GM12892 (cell line): ENCODE measurements at places on chromosomes 1 and 21.

- no peak for DNase-seq
These were observed 105.0 kb downstream of the FNBP1L start for GRCh38 chr1:93552741-93553455.

DNA sequence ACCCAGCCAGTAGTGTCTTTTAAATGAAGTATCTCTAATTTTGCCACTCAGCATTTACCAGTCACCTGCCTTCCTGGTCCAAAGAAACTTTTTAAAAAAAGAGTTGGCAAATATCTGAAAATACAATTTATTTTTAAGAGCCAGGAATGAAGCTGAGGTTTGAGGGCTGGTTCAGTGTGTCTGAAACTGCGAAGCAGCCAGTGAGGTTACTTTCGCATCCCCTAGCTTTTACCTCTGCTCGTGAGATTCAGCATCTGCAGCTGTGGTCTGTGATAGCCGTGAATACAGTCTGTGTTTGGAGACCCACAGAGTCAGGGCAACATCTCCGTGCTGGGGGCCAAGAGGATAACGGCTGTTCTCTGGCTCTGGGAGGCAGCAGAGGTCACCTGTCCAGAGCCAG, 21.3 kb upstream of the KCNAB2 start:
- no peak for DNase-seq

- no peak for DNase-seq
These were observed 142.5 kb upstream of the MAGI3 start for GRCh38 chr1:113247782-113248181.

DNA sequence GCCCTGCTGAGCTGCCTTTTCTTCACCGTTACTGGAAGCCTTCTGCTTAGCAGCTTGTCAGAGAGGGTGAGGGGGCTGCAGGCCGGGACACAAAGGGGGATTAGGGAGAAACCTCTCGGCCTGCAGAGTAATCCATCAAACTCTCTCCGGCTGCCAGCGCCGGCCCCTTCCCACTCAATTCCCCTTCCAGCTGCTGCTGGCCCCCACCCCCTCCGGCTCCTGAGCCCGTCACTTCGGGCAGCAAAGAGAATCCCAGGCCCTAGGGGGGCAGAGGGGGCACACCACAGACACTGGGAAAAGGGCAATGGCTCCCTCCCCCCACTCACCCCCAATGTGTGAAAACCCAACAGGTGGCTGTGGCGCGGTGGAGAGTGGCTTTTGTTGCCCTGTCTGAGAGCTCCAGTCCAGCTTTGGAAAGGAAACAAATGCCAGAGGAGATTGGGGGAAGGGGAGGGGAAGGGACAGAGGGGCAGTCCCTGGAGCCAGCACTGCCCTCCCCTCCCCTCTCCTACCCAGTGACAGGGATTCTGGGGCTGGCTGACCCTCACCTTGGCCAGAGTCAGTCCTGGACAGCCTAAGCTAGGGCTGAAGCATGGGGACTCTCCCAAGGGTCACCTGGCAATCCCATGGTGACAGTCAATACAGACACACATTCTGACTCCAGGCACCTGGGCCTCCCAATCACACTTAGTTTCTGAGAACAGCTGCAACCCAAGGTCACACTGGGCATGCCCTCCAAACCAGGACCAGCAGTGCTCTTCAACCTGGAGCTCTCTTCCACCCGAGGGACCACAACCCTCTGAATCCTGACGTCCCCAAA, 9.5 kb downstream of the SLC45A3 start:
- no peak for DNase-seq

- DNase-seq, result no peak
These were observed 55.0 kb downstream of the NFASC start for GRCh38 chr1:204925701-204926100.

DNA sequence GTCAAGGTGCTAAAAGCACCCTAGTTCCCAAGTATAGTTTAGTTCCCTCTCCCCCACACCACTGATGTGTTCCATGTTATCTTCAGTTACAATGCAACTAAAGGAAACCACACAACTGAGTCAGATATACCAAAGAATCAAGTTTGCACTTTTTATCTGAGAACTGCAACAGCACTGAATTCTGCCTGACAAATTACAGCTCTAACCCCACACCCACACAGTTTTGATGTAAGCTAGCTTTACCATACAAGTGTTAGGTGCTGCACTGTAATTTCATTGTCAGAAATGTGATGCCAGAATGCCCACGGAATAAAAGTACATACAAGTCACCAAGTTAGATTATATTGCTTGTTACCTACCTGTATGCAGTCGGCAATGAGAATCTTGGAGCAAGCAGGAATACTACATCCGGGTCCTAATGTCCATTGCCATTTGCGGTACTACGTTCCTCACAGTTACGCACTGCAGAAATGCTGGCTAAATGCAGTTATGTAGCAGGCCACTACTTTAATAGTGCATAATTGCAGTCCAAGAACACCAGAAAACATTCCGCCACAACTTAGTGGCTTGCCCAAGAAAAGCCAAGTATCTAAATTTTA, 12.1 kb downstream of the SFPQ start:
- DNase-seq, result no peak

- no peak for DNase-seq
These were observed 21.3 kb downstream of the PRDM15 start for GRCh38 chr21:41857771-41858300.

DNA sequence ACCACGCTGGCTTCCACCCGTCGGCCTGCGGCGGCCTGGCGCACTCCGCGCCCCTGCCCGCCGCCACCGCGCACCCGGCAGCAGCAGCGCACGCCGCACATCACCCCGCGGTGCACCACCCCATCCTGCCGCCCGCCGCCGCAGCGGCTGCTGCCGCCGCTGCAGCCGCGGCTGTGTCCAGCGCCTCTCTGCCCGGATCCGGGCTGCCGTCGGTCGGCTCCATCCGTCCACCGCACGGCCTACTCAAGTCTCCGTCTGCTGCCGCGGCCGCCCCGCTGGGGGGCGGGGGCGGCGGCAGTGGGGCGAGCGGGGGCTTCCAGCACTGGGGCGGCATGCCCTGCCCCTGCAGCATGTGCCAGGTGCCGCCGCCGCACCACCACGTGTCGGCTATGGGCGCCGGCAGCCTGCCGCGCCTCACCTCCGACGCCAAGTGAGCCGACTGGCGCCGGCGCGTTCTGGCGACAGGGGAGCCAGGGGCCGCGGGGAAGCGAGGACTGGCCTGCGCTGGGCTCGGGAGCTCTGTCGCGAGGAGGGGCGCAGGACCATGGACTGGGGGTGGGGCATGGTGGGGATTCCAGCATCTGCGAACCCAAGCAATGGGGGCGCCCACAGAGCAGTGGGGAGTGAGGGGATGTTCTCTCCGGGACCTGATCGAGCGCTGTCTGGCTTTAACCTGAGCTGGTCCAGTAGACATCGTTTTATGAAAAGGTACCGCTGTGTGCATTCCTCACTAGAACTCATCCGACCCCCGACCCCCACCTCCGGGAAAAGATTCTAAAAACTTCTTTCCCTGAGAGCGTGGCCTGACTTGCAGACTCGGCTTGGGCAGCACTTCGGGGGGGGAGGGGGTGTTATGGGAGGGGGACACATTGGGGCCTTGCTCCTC, 1.9 kb downstream of the OLIG2 start:
- DNase-seq, result no peak

- DNase-seq, result no peak
These were observed 479.2 kb upstream of the USP24 start for GRCh38 chr1:55694310-55694801.

GRCh38 chr1:8461351-8462110, 143.6 kb downstream of the SLC45A1 start:
- DNase-seq, result no peak

- no peak for DNase-seq
These were observed 348.8 kb downstream of the RYR2 start for GRCh38 chr1:237390823-237391222.

DNA sequence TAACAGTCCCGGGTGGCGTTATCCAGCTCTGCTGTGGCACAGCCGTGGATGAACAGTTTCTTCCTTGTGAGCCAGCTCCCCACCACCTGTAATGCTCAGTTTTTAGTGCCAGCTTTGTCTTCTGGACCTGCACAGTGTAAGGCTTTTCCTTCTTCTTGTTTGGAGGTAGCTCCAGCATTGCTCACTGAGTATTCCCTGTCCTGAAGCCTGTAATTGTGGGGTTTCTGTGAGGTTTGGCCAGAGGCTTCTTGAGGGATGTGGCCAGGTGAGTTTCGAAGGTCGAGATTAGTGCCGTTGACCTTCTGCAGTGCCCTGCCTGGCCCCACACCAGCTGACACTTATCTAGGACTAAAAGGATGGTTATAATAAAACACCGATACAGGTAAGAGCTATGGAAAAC, 75.0 kb downstream of the PBX1 start:
- DNase-seq, result no peak
